ENCODE measurements at places on chromosomes 1 and 21. TPM values are rescaled to one million over a fixed set of nuclear protein-coding genes. Genes with fewer than 3 reads are reported as not detected.

CLDN17 gene
- total RNA-seq: not detected

MATN1 gene
- total RNA-seq: not detected

CCDC24 gene
- 11.8 TPM for total RNA-seq

DNA sequence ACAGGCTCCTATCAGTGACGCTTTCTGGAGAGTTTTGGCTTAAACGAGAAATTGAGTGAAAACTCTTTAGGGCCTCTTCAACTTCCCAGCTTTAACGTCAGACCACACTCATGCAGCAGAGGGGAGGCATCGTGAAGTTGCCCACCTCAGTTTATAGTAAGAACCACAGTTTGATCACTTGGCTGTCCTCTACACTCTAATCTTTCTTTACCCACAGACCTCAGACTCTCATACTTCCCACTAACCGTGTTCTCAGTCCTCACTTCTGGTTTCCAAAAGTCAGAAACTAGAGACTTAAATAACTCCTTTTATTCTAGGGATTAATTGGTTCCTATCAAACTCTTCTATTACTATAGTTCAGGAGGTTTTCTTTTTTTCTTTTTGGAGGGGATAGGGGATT lies 302.2 kb downstream of the NTNG1 start:
- DNase-seq: no peak

DNA sequence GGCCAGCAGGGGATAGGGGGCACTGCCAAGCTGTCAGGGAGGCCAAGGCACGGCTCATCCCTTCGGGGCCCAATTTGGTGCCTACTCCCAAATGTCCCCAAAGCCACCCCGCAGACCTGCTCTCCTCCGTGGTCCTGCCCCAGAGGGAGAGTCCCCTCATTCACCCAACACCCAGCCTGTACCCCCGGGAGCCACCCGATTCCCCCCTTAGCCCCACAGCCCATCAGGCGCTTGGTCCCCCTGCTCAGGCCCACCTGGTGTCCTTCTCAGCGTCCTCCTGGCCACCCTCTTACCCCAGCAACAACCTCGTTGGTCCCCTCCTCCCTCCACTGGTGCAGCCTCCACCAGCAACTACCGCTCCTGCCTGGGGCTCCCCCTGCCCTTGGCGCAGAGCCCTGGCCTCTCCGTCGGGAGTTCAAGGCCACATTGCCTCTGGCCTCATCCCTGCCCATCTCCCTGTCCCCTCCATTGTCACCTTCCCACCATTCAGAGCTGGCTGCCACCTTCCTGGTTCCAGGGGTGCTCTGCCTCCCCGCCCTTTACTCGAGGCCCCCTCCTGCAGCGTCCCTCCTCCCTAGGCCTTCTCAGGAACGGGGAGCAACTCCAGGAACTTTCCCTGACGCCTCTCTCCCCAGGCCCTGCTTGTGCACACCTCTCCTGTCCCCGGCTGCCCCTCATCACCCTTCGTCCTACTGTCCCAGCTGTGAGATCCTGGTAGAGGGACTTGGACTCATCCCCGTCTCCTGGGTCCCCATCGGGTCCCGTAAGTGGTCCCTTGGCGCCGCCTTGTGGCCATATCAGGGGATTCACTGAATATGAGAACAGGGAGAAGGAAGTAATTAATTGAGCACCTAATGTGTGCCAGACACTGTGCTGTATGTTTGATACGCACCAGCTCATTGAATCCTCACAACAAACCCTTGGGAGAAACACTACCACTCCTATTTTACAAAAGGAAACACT lies 73.9 kb downstream of the RAP1GAP start:
- peak; percentile 78 for DNase-seq

FBLIM1 gene
- total RNA-seq: 64.7 TPM

DNA sequence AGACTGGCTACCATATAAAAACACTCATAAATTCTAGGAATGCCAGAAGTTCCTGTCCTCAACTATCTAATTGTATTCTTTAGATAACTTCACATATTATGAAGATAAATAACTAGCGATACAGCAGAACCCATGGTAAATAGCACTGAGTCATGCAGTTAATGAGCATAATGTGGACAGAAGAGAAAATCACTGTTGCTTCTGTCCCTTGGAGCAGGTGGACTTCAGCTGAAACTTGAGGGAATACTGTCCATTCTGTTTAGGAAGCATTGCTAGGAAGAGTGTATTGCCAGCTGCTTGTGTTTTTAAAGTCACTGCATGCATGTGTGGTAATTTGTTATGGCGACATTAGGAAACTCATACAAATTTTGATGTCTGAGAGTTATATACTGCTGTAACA lies 854.4 kb downstream of the LTN1 start:
- DNase-seq: no peak

GRCh38 chr1:28078680-28079626 lies 9.5 kb downstream of the EYA3 start:
- DNase-seq: no peak

INAVA gene
- 37.2 TPM for total RNA-seq

GRCh38 chr1:226934483-226935237 lies 5.4 kb upstream of the COQ8A start:
- no peak for DNase-seq

DNA sequence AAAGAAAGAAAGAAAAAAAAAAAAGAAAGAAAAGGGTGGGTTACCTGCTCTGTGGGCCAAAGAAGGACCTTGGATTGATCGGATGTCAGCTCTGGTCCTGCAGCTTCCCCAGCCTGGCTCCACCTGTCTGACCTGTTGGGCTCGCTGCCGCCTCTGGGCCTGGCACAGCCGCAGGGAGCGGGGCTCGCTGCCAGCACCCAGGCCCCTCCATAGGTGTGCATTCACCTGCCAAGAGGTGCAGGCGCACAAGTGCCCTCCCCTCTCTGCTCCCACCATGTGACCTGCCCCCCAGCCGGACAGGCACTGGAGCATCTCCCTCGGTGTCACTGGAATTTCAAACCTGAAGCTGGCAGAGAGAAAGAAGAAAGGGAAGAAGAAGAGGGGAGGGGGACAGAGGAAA lies 33.1 kb upstream of the GPR157 start:
- DNase-seq: no peak

GRCh38 chr1:46102769-46103476 lies 29.5 kb downstream of the PIK3R3 start:
- DNase-seq: no peak

- DNase-seq: no peak
These were observed 12.4 kb upstream of the ATP1A1 start for GRCh38 chr1:116360429-116361173.

DNA sequence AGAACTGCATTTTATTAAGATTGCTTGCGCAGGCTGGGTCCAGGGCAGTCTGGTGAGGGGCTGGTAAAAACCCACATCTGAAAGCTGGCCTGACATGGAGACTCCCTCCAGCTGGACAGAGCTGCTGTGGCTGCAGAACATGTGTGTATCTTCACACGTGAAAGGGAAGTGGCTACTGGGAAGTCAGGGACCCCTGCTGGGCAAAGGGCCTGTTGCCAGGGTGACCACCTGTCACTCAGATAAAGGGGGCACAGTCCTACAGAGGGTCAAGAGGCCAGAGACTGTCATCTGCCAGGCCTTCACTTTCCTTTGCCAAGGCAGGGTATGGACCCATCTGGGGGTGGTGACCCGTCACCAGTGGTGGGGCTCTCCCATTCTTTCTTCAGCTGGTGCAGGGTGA lies 17.5 kb downstream of the NKAIN1 start:
- no peak for DNase-seq

MYOM3 gene
- 0.07 TPM for total RNA-seq

DNA sequence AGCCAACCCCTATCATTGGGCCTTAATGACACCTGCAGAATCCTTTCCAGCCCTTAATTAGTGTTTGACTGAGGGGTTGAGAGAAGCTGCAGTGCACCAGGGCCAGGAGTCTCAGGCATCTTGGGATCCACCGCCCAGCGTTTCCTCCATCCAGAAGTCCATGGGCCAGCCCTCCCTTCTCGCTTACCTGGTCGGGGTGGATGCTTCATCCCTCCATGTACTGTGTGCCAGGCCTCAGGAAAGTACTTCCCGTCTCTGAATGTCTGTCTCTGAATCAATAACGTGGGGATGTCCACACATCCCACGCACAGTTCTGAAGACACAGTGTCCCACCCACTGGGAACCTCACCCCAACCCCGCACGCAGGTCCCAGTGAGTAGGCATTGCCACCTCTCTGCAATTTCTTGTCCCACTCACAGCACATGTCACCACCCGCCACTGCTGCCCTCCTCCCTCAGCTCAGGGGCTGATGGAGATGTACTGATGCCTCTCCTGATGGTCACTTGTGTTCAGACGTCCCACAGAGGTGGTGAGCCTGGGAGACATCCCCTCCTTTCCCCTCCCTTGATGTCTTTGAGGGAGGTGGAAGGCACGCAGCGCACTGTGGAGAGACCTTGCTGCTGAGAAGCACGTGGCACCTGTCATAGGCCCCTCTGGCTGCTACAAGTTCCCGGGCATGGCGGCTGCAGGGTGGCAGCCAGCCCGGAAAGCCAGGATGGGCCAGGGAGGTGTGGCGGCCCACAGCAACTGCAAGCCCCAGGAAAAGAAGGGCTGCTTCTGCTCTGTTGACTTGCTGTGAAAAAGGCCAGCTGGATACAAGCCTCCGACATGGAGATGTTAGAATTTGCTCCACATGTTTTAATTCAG lies 29.4 kb upstream of the PRSS38 start:
- no peak for DNase-seq

GRCh38 chr1:1086911-1087341 lies 12.8 kb upstream of the RNF223 start:
- no peak for DNase-seq

KCNJ9 gene
- total RNA-seq: 0.09 TPM

DNA sequence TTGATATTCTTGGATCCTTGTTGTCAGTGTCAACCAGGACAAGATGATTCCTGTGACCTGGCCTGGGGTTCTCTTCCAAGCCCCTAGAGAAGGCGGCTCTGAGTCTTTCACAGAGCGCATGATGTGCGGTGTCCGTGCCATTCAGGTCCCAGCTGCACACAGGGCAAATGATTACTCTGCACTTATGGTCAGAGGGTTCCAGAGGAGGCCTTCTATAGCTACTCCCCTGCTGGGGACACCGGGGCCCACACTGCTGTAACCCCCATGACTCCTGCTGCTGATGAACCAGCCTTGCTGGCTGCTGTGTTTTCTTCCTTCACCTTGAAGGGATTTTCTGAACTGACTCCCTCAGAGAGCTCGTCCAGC lies 1.5 kb downstream of the PTGFRN start:
- no peak for DNase-seq

DNA sequence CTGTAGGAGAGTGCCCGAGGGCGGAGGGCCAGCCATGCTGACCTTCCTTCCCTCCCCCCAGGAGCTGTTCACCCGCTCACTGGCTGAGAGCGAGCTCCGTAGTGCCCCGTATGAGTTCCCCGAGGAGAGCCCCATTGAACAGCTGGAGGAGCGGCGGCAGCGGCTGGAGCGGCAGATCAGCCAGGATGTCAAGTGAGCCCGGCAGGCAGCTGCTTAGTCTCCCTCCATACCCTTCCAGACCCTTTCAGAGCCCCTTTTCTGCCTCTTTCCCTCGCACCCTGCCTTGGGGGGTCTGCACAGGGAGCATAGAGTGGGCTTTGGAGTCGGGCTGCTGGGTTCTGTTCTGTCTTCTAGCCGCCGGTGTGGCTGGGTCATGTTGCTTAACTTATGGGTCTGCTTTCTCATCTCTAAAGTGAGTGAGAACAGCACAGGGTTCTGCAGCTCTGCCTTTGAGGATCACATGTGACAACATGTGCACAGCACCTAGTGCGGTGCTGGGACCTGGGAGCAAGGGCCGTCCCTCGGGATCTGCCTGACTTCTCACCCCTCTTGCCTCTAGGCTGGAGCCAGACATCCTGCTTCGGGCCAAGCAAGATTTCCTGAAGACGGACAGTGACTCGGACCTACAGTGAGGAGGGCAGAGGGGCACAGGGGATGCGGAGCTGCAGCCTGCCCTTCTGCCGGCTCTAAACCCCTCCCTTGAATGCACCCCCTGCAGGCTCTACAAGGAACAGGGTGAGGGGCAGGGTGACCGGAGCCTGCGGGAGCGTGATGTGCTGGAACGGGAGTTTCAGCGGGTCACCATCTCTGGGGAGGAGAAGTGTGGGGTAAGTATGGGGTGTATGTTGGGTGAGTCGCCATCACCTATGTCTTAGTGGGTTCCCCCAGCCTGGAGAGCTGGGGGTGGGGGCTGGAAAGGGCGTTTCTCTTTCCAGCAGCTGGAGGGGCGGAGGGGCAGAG lies 6.2 kb downstream of the AMPD2 start:
- DNase-seq: peak; percentile 37

DNA sequence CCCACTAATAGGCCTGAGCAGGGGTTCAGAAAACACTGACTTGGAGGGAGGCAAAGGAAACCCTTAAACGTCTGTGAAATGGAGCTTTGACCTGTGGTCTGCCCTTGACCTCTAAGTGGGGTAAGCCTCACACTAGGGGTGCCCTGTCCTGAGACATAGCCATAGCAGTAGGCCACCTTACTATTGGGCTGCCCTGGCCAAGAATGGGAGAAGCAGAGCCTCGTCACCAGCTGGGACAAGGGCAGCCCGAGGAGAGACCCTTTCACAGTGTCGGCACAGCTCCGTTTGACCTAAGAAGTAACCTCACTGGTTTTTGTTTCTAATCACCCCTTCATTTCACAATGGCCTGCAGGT lies 26.4 kb upstream of the IFNAR2 start:
- no peak for DNase-seq

GRCh38 chr1:238265866-238266265 lies 375.1 kb upstream of the ZP4 start:
- DNase-seq: no peak

SYT11 gene
- 0.28 TPM for total RNA-seq

MAP3K21 gene
- total RNA-seq: 11.6 TPM

NES gene
- total RNA-seq: 168 TPM

DNA sequence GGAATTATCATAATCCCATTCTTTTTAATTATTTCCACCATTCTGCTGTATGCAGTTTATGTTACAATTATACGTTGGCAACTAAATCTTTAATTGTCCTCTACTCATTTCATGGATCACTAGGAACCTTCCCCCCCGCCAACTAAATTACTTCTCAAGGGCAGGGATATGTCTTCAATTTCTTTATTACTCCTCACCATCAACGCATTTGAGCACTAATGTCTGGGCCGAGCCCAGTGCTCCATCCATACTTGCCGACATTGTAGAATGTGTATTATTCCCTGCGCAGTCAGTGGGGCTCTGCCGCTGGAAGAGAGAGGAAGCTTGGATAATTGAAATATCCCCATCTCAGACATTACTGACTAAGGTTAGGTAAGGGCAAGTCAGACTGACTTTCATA lies 236.4 kb upstream of the AJAP1 start:
- DNase-seq: no peak

CR2 gene
- 1.8 TPM for total RNA-seq

DNA sequence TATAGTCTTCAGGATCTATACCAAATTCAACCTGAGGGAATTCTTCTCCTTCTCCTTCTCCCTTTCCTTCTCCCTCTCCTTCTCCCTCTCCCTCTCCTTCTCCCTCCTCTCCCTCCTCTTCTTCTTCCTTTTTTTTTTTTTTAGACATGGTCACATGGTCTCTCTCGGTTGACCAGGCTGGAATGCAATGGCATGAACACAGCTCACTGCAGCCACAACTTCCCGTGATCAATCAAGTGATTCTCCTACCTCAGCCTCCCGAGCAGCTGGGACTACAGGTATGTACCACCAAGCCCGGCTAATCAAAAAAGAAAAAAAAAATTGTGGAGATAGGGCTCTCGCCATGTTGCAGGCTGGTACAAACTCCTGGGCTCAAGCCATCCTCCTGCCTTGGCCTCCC lies 51.5 kb downstream of the DNAI4 start:
- DNase-seq: no peak
